NCI-H774 (cell line): ENCODE measurements at places on chromosomes 2 and 18.

DNA sequence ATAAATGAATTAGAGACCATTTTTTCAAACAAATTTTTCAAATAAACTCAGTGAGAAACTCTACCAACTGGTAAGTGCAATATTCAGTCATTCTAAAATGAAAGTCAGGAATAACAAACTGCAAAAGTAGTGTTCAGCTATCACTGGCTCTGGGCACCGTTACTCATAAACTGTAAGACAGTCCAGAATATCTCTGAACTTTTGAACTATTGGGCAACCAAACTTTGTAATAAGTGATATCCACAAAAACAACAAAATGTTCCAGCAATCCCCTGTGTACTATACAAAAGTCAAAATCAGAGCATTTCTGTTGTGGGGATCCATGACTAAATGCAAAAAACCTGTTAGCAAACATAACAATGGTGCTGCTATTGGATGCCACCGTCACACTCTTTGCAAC is 56.3 kb downstream of the SLC25A12 start:
- DNase-seq, result no peak

GRCh38 chr2:238045575-238045974 is 15.2 kb upstream of the SCLY start:
- no peak for DNase-seq

DNA sequence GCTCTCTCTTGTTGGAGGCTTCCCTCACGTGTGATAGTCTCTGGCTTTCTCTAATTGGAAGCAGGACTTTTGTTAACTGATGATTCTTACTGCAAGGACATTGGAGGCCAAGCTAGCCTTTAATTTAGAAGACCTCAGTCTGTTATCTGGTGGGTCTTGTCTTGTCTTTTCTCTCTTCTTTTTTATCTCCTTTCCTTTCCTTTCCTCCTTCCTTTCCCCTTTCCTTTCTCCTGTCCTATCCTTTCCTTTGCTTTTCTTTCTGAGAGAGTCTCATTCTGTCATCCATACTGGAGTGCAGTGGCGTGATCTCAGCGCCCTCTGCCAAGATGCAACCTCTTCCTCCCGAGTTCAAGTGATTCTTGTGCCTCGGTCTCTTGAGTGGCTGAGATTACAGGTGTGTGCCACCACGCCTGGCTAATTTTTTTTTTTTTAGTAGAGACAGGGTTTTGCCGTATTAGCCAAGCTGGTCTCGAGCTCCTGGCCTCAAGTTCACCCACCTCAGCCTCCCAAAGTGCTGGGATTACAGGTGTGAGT is 18.1 kb downstream of the CCNYL1 start:
- no peak for DNase-seq

DNA sequence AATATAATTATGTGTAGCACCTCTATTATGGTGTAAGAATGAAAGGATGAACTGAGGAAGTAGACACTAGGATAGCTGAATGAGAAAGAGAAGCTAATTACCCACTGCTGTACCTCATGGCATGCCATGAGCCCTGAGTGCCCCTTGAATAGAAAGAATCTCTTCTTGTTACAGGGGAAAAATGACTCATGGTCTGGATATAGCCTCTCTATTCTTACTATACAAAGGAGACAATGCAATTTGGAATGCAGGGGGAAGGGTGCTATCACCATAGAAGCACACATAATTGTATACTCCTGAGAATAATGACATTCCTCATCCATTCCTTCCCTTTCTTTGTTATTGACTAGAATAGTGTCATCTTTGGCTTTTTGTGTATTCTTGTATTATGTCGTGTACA is 385.2 kb downstream of the CDH7 start:
- DNase-seq, result no peak

DNA sequence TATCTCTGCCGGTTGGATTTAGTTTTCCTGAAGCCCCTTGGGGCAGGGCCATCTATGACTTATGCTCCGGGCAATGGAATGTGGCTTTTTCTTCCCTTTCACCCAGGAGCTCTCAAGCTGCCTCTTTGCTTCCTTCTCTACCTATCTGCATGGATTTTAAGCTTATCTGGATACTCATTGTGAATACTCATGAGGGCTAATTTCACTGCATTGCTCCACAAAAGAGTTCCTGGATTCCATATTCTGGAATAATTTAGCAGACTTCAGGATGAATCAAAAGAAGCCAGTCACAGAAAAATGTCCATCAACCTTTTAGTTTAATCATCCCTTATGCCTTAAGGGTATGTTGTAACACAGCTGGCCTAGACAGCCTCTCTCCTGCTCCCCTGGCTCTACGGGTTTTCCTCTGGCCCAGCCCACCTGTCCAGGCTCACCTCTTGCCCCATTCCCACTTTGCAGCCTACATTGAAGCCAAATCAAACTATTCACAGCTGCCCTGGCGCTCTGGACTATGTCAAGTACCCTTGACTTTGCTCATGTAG is 122.8 kb upstream of the RMDN2 start:
- DNase-seq, result no peak

DNA sequence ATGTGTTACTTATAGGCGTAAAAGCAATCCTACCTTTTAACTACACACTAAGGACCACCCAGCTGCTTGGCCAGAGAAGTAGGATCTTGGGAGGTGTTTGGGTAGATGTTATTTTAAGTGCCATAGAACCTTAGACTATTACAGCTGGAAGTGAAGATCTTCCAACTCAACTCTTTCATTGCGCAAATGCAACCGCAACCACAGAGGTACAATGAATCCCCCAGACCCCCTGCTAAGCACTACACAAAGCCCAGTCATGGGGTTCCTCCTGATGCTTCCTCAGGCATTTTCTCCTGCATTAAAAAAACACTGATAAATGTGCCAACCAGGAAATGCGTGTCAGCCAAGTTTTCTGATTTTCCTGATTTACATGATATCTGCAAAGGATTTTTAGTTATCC is 246.0 kb downstream of the LRRTM1 start:
- no peak for DNase-seq
